Stimulated activated CD4-positive, alpha-beta T cell treated with anti-CD3 and anti-CD28 coated beads, Interleukin-4, amount 100 ng/mL, for 4 hours (primary cell): ENCODE measurements at places on chromosomes 12 and 14.

- no peak for DNase-seq
Measured at GRCh38 chr14:92154283-92154942, 32.6 kb downstream of the CPSF2 start.

GRCh38 chr12:124418156-124418555 lies 123.3 kb downstream of the RFLNA start:
- DNase-seq: no peak

GRCh38 chr12:98721204-98721702 lies 76.2 kb downstream of the APAF1 start:
- DNase-seq: no peak

GRCh38 chr12:50764286-50765094 lies 589 bp downstream of the ATF1 start:
- peak; percentile 25 for DNase-seq

- no peak for DNase-seq
Measured at GRCh38 chr14:33589334-33589733, 361.5 kb downstream of the EGLN3 start.

- DNase-seq: no peak
Measured at GRCh38 chr12:82971584-82971983, 284.9 kb downstream of the TMTC2 start.

DNA sequence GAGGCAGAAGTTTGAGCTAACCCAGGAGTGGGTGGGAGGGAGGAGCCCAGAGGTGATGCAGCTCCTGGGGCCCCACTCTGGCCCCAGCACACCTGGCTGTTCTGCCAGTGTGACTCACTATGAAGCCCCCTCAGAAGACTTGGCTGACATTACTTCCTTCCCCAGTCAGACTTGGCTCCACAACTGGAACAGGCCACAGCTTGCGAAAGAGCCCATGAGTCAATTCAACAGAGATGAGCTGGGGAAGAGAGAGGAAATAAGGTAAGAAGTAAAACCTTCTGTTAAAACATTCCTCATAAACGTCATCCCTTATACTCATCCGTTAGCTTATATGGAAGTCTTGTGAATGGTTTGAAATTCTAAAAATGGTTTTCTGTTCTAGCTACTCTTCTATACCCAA lies 245.9 kb downstream of the ADAMTS20 start:
- no peak for DNase-seq

- DNase-seq: no peak
Measured at GRCh38 chr12:131048611-131048990, 94.9 kb downstream of the ADGRD1 start.

DNA sequence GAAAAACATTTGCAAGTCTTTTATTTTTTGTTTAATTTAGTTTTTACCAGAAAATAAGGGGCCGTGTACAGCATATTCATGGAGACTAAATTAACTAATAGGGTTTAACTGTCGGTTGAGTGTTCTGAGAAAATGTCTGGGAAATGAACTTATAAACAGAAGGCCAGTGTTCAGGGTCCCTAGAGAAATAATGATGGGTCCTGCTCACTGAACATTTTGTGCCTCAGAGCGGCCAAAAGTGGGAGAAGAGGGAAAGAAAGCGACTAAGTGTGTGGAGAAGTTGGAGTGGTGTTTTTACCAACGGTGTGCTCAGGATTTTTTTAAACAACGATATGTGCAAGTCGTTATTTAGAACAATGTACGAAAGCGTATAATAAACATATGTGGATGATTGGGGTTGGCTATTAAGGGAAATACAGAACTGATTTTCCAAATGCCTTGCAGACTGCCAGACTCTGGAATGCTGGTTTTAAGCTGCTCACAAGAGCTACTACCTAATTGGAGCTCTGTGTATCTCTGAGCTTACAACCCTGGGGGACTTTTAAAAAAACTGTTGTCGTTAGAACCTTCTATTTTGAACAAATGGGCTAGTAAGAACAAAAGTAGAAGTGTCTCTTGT lies 166.7 kb downstream of the SLC38A4 start:
- DNase-seq: no peak

DNA sequence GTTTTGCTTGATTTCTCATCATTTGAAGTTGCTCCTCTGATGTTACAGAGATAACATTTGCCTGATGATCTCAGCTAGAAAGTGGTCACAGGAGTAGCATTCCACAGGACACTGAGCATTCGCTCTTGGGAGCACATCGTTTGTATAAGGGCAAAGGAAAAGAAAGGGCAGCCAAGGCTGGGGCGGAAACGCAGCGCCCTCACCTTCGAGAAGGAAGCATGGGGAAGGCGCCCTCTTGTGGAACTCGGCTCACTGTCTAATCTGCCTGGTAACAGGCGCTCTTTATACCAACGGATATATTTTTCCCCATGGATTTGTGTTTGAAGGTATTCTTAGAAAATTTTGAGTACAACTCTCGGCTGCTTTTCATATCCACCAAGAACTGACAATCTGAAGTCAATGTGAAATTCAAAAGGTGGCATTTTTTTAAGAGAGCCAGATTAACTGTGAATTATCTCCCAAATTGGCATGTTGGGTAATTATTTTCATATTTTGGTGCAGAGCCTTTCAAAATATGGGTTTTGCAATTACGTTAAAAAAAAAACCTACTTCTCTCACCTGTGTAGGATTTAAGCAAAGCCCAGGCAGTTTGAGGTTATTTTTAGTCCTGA lies 172.7 kb downstream of the CAND1 start:
- DNase-seq: peak; percentile 59

DNA sequence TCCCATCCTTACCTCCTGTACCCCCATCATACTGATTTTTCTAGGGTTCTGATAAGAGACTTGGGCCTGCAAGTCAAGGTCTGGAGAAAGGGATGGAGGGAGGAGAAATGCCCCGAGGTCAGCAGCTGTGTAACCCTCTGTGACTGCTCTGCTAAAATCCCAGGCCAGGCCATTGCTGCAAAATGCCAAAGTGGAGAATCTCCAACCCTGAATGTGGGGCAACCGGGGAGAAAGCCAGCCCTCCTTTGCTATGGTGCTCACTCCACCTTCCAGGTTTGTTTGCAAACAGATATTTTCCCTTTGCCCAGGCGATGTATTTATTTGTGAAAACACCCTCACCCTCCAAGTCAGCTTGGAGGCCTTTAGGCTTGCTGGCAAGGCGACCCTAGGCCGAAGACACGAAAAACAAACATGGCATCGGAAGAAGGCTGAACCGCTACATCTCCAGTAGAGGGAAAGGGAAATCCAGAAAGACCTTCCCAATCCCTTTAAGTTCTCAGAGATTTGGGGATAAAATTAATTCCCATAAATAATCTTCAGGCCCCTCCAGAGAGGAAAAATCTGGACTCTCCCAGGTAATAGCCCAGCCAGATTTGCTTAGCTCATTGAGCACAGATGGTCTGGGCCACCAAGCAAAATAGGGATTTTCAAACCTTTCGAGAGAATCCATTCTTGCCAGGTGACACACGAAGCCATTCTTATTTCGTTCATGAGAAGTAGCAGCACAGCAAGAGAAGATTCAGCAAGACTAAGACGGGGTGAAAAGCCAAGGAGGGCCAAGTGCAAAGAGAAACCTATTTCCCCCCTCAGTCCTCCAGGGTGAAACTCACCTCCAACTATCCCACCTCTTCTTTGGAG lies 1.3 kb upstream of the TBX5 start:
- DNase-seq: no peak

- no peak for DNase-seq
Measured at GRCh38 chr12:130147875-130148596, 14.2 kb upstream of the FZD10 start.
